ENCODE measurements at places on chromosomes 6 and 20.

GRCh38 chr6:154614101-154614500, 103.6 kb upstream of the CNKSR3 start:
- peak; percentile 22 for DNase-seq

DNA sequence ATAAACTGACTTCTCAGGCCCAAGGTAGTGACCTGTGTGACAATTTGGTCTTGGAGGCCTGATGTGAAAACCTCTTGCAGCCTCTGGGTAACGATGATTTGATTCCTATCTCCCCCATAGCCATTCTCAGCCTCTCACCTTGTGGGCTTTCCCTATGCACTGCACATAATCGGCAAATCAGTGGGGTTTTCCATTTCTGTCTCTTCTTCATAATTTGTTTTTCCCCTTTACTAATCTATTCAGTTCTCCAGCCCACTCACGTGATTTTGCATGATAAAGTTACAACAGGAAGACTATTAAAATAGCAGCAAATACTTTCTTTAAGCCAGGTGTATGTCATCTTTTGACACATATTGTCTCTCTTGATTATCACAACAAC, 893.7 kb downstream of the TFAP2A start:
- no peak for DNase-seq

DNA sequence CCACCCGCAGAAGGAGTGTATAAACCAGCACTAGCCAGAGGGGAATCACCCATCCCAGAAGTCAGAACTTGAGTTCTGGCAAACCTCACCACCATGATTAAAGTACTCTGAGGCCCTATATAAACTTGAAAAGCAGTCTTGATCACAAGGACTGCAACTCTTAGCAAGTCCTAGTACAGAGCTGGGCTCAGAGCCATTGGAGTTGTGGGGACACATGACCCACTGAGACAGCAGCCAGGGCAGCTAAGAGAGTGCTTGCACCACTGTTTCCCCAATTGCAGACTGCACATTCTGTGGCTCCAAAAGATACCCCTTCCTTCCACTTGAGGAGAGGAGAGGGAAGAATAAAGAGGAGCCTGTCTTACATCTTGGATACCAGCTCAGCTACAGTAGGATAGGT, 4.7 kb upstream of the MCM9 start:
- DNase-seq = no peak

DNA sequence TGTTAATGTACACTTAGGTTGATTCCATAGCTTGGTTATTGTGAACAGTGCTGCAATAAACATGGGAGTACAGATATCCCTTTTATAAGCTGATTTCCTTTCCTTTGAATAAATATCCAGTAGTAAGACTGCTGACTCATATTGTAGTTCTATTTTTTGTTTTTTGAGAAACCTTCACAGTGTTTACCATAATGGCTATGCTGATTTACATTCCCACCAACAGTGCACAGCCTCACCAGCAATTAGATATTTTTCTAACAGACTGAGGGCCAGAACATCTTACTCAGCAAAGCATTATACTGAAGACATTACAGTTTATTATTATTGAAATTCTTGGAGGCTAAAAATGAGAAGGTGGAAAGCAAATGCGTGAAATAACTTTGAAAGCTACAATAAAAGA, 187.3 kb upstream of the HEY2 start:
- no peak for DNase-seq

DNA sequence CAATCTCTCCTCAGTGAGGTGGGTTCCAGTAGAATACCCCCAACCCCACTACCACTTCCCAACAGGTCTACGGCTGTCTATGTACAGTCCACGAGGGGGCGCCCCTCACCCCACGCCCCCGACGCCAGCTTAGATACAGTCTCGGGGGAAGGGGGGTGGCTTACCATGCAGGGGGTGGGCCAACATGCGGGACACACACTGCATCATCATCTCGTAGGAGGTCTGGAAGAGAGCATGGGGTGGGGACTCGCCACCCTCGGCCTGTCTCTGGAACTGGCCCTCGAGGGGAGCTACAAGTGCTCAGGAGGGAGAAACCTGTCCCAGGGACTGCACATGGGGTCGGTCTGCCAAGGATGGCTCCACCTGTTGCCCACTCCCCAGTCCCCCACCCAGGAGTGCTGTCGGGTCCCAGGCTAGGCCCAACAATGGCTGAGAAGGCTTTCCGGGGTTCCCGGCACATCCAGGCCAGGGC, 8.5 kb downstream of the MTCH1 start:
- DNase-seq = no peak

- DNase-seq = no peak
Measured at GRCh38 chr20:4569092-4569491, 152.6 kb upstream of the PRND start.

GRCh38 chr6:84764332-84765049, at the start of gene TBX18:
Gene TBX18, minus strand, starts transcription at chr6:84764598. Its CDS starts 417 bp downstream, at chr6:84764181.
- peak; percentile 88 for DNase-seq

DNA sequence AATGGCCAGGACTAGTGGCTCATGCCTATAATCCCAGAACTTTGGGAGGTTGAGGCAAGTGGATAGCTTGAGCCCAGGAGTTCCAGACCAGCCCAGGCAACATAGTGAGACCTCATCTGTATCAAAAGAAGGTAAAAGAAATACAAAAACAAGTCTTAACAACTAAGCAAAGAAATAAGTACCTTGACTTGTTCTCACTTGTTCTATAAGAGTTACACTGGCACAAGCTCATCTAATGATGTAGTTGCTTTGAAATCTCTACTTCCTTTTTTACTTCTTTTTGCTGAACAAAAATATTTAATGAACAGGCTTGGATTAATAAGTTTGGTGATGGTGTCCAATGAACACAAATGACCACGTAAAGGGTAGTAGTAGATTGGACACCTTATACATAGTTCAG, 72.2 kb downstream of the SGK1 start:
- no peak for DNase-seq

DNA sequence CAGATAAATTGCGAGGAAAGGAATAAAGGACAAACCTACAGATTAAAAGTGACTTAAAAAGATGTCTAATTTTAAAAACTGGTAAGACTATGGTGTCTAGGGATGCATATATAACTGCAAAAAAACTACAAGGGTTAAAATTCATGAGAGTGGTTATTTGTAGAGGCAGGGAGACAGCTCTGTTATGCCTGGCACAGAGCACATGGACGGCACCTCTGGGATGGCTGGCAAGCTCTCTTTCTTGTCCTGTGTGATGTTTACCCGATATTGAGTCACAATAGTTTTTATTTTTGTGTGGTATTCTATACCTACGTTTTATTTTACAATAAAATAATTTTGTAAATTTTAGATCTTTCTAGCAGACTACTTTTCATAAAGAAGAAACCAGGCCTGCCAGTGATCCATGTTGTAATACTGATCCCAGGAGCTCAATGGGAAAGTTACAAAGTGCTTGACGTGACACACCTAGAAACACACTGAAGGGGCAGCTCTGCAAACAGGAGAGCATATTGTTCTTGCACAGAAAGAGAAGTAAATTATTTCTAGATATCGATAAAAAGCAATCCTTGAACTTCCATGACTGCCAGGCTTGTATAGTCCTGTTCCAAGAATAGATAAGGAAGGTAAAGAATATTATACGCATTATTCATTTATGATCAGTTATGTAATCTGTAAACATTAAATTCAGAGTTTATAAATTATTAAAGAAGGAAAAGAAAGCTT, 290.0 kb downstream of the PTPRK start:
- no peak for DNase-seq

DNA sequence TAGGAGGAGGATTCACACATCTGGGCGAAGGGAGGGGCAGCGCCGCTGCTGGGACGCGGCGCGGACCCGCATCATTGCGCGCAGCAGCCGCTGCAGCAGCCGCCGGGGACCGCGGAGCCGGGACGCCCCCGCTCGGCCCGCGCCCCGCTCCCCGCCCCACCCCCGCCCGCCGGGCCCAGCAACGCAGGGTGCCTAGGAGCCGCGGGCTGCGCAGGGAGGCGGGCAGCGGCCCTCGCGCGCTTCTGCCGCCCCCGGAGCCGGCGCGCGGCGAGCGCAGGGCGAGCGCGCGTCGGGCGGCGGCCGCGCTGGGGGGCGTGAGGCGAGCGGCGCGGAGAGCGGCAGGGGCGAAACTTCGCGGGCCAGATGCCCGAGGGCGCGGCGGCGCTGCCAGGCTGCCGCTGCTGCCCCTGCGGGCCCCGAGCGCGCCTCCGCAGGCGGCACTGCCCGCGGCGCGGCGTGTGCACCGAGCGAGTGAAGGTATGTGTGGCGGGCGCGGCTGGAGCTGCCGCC, at the start of gene NKAIN2:
NKAIN2 (plus strand) TSS at position 362 of the 510 bp plus-strand sequence.
- DNase-seq = no peak

- no peak for DNase-seq
Measured at GRCh38 chr20:19407736-19408135, 195.3 kb downstream of the SLC24A3 start.

GRCh38 chr20:17014217-17014616, 212.6 kb upstream of the PCSK2 start:
- DNase-seq = no peak

DNA sequence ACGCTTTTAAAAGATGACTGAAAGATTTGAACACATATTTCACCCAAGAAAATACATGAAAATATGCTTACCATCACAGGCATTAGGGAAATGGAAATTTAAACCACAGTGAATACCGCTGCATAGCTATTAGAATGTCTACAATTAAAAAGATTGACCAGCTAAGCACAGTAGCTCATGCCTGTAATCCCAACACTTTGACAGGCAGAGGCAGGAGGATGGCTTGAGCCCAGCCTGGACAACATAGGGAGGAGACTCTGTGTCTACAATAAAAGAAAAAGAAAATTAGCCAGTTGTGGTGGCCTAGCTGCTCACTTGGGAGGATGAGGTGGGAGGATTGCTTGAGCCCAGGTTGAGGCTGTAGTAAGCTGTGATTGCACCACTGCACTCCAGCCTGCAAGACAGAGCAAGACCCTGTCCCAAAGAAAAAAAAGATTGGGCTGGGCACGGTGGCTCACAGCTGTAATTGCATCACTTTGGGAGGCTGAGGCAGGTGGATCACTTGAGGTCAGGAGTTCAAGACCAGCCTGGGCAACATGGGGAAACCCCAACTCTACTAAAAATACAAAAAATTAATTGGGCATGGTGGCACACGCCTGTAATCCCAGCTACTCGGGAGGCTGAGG, 163.7 kb upstream of the AKAP12 start:
- DNase-seq = no peak

DNA sequence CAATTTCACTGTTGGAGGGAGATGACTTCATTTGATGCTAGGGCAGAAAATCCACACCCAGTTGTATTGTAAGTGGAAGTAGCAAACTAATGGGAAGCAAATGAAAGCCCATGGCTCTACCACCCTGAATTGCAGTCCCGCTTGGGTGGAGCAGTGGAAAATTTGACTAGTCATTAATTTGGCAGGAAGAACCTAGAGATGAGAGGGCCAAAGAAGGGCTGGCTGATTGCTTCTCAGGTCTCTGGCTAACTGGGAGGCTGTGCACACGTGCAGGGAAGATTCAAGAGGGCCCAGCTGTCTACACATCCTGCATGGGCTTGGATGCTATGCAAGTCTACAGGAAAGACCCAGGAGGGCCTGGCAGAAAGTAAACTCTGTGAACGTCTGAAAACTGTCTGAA, 466.2 kb downstream of the TFAP2A start:
- no peak for DNase-seq

GRCh38 chr6:181049-181654, 111.1 kb upstream of the DUSP22 start:
- DNase-seq = no peak

DNA sequence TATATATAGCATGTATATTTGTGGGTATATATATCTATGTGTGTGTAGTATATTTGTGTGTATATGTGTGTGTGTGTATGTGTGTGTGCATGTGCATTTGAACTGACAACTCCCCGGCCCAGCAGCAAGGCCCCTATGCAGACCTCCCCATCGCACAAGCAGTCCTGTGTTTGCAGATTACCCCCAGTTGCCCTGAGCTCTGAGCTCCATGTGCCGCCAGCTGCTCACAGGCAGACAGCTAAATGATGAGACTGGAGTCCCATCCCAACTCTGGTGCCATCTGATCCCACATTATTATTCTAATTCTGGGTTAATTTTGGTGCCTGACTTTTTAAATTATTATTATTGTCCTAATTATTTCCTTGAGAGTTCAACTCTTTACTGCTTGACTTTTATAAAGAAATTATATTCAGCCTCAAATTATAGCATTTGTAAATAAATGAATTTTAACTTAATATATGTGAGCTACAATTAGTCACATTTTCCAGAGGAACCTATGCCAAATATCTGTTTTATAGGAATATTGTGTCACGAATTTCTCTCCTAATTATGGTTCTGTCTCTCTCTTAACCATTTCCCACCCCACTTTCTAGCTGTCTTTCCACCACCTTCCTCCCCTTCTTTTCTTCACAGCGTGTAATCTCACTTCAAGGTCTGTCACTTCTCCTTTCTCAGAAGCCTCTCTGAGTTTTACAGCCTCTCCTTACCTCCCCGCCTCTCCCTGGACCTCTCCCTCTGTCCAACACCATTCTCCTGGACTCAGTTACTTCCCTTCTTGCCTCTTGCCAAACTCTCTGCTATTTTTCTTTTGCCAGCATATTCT, 90.6 kb upstream of the SYNDIG1 start:
- no peak for DNase-seq

- DNase-seq = no peak
Measured at GRCh38 chr6:99852031-99852430, 142.0 kb downstream of the MCHR2 start.

- DNase-seq = no peak
Measured at GRCh38 chr20:3783068-3783489, 1.8 kb upstream of the SPEF1 start.

- DNase-seq = no peak
Measured at GRCh38 chr6:321158-321438, 28.8 kb downstream of the DUSP22 start.

DNA sequence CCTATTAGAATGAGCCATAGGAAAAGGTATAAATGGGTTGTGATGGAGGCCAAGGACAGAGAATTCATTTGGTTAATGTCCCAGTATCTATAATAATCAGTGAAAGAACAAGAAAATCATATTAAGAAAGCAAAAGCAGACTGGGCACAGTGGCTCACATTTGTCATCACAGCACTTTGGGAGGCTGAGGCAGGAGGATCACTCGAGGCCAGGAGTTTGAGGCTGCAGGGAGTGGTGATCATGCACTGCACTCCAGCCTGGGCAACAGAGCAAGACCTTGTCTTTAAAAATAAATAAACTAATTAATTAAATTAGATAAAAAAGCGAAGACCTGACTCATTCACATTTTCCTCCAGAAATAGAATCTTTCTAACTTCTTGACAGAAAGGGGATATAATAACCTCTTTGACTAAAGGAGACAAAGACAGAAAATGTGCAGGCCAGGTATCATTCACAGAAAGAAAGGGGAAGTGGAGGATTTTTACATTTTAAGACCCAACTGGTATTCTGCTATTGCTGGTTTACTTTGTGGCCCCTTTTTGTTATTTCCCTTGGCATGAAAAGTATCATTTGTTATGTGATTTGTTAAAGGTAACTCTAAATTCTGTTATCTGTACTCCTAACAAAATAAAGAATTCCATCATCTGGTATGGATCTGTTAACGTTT, 31.9 kb upstream of the MAPK13 start:
- DNase-seq = no peak

GRCh38 chr20:63461104-63461763, 11.2 kb downstream of the KCNQ2 start:
- DNase-seq = no peak
